Stimulated activated CD4-positive, alpha-beta T cell treated with anti-CD3 and anti-CD28 coated beads, Interleukin-1b, Interleukin-23, amount 100 ng/mL, for 1 hour (primary cell): ENCODE measurements at places on chromosomes 3 and 15.

- DNase-seq, result no peak
Measured at GRCh38 chr3:155664925-155665695, 79.8 kb downstream of the PLCH1 start.

DNA sequence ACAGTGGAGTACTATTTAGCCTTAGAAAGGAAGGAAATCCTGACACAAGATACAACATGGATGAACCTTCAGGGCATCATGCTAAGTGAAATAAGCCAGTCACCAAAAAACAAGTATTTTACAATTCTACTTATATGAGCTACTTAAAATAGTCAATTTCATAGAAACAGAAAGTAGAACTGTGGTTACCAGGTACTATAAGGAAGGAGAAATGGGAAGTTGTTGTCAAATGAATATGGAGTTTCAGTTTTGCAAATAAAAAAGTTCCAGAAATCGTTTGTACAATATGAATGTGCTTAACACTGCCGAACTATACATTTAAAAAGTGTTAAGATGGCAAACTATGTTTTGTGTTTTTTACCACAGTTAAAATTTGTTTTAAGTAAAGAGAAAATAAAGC lies 26.8 kb downstream of the TRANK1 start:
- no peak for DNase-seq

- no peak for DNase-seq
Measured at GRCh38 chr3:94912656-94913055, 849.8 kb downstream of the NSUN3 start.

DNA sequence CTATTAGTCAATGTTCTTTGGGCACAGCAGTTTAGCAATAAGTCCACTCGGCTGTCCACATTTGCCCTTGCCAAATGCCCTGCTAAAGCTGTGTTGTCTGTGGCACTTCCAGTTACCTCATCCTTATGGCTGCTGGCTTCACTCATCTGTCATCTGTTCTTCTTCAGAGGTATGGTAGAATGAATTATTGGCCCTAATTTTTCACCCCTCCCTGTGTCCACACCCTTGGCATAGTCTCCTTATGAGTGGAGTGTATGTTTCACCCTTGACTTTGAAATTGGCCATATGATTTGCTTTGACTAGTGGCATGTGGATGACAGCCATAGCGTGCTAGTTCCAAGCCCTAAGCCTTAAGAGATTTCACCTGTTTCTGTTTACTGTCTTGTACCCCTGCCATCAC lies 72.1 kb upstream of the EPHB1 start:
- no peak for DNase-seq

DNA sequence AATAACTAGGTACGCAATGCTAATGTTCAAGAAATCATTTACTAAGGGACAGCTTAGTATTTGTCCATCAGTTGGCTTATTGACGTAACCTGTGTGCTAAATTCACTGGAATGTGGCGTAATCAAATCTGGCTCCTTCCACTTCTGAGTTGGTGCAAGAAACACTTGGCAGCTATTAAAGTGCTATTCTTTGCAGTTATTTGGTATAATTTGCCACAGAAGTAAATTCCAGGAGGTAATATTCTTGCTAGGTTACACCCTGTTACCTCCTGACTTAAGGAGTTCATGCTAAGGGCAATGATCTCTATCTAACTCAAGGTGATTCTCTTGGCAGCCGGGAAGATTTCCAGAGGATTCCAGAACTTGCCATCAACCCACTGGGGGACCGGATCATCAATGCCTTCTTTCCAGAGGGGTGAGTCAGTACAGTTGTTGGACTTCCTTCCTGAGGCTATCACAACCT lies 25.5 kb downstream of the CHP1 start:
- no peak for DNase-seq

- DNase-seq, result no peak
Measured at GRCh38 chr3:176651622-176652021, 545.7 kb downstream of the TBL1XR1 start.

- DNase-seq, result no peak
Measured at GRCh38 chr3:54773271-54773670, 154.6 kb downstream of the LRTM1 start.

DNA sequence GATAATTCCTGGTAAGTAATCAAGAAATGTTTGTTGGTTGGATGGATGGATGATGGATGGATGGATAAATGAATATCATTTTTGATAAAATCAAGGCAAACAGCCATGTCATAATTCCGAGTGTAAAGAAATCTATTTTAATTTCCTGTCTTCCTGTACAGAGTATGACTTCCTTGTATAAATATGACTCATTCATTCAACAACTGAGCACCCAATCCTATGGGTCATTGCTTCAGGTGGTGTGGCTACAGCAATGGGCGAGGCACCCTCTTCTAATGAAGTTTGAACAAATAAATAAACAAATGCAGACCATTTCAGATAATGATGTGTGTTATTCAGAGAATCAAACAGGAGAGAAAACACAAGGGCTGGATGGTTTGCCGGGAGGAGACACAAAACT lies 198.7 kb downstream of the TNIK start:
- no peak for DNase-seq

- no peak for DNase-seq
Measured at GRCh38 chr3:196216089-196216564, at the start of gene SLC51A. Gene SLC51A, plus strand, starts transcription at chr3:196216534. Its CDS starts 179 bp downstream, at chr3:196216713.

- no peak for DNase-seq
Measured at GRCh38 chr3:2650746-2651145, 459.4 kb downstream of the IL5RA start.

DNA sequence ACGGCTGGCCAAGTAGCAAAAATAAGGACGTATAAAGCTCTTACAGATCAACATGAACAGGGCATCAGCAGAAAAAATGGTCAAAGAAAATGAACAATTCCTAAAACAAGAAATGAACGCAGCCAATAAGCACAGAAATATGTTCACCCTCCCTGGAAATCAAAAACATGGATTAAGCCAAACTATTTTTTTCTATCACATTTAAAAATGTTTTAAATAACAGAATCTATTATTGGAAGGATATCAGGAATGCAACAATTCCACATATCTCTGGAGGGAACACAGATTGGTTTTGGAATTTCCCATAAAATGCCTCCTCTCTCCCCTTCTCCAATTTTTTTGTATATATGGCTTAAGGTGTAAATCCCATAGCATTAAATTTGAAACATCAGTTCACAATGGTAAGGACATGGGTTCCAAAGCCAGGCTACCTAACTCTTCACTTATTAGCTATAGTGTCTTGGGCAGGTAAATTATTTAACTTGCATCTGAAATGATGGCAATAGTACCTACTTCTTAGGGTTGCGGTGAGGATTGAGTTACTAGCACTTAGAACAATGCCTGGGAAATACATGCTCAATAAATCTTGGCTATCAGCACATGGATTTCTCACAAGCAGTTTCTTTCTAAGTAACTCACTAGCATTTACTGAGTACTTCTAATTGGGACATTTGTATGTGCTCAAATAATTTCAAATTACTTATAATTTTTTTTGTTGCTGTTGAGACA lies 10.1 kb downstream of the UACA start:
- no peak for DNase-seq

- no peak for DNase-seq
Measured at GRCh38 chr3:24475925-24476324, 18.7 kb downstream of the THRB start.

GRCh38 chr15:76576523-76577279 lies 240.1 kb downstream of the ISL2 start:
- no peak for DNase-seq

DNA sequence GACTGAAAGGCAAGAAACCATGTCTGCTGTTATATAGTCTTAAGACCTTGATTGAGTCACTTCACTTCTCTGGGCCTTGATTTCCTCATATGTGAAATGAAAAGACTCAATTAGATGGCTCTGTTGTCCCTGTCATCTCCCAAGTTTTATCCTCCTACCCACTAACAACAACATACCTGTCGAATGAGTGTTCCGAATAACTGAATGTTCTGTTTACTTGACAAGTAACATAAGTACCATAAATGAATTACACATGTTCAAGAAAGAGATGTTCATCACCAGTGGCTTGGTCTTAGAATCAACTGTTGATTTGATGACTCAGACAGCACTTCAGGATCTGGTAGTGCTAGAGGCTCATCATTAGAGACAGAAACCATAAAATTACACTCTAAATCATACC lies 311.7 kb downstream of the VPS13C start:
- no peak for DNase-seq

DNA sequence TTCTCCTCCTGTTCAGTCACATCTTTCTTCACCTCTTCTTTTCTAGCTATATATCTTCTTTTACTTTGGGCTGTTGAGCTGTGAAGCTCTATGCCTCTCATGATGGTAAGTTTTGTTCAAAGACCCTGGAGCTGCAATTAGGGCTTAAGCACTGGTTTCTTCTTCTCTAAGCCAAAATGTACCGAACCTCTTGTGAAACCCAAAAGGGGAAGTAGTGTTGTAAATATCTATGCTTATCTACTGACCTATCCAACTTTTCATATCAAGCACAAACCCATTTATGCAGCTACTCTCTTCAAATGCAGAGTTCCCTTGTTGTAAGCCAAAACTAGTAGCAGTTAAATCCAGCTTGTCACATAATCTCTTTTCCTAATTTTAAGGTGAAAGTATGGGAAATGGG lies 123.6 kb upstream of the CD96 start:
- no peak for DNase-seq

DNA sequence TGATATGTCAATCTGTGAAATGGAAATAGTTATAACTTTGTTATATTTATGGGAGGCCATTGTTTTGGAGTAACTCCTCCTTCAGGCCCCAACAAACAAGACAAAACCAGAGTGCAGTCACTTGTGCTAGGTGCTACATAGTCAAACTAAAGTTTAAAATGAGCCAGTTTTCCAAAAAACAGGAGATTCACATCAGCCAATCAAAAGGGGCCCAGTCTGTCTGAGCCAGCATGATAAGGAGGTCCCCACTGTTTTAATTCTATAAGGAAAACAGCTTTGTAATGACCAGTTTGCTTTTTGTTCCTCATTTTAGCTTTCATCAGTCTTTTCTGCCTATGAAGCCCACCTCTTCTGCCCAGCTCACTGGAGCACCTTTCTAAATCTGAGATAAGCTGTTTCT lies 94.7 kb upstream of the SLC7A14 start:
- no peak for DNase-seq

GRCh38 chr15:25624504-25625177 lies 185.8 kb upstream of the UBE3A start:
- DNase-seq, result no peak

GRCh38 chr3:40718209-40718608 lies 193.4 kb downstream of the ZNF621 start:
- DNase-seq, result no peak

DNA sequence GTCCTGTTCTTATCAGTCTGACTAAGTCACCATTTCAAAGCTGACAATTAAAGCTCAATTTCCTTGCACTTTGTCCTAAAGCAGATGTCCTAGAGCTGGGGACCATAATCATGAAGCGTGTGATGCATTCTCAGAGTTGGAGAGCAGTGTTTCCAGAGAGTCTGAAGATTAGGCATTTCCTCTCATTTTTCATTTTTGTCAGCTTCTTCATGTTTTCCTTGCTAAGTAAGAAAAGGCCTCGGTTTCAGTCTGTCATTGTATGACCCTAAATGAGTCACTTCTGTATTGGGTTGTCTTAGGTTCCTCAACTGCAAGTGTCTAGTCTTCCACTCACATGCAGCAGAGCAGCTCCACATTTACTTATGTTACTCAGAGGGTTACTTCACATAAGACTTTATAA lies 257.2 kb upstream of the TPRG1 start:
- no peak for DNase-seq

DNA sequence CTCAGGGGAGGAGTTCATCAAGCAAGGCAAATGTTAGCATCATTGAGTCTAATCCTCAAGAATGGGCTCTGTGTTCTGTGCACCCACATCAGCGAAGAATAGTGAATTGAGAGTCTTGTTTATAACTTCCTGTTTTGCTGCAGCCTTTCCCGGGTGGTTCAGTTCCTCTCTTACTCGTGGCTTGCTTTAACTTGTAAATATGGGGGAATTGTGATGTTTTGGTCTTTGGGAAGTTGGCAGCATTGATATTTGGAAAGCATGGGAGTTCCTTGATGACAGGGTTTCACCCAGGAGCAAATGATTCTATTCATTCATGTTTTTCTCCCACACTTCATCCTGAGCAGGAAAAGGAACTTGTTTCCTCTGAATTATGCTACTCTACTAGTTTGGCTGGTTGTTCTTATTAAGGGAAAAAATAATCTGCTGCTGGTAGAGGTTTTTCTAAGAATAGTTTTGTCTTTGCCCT lies 40.4 kb downstream of the GPD1L start:
- DNase-seq, result no peak

- no peak for DNase-seq
Measured at GRCh38 chr15:49406352-49407118, 16.5 kb upstream of the FGF7 start.

DNA sequence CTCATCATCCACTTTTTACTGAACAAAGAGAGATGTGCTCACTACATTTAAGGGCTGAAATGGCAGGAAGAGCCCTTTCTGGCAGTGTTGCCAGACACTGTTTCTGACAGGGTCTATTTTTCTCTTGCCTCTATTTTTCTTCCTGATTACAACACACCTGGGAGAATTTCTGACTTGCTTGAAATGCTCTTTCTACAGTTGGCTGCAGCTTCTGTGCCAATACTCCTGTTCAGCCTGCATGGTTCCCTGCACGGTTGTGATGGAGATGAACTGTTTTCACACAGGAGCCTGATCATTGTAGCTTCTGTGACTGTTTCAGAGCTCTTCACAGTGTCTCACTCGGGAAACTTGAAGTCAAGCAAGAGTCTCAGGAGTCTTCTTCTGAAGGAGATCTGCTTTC lies 83.0 kb upstream of the DLG1 start:
- DNase-seq, result no peak

DNA sequence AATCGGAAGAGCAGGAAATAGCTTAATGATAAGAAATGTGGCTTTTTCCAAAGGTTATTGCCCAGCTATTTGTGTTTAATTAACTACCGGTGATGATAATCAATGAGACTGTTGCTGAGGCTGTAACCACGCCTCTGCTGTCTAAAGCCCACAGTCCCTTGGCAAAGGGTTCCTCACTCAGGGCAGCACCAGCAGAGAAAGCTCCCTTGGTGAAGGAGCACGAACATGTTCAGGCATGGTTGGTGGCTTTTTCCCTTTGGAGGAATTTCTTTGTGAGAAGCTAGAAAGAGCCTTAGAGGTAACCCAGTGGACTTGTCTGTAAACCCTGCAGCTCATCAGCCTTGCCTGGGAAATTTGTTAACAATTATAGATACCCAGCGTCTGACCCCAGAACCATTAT lies 7.5 kb upstream of the ST6GAL1 start:
- no peak for DNase-seq

DNA sequence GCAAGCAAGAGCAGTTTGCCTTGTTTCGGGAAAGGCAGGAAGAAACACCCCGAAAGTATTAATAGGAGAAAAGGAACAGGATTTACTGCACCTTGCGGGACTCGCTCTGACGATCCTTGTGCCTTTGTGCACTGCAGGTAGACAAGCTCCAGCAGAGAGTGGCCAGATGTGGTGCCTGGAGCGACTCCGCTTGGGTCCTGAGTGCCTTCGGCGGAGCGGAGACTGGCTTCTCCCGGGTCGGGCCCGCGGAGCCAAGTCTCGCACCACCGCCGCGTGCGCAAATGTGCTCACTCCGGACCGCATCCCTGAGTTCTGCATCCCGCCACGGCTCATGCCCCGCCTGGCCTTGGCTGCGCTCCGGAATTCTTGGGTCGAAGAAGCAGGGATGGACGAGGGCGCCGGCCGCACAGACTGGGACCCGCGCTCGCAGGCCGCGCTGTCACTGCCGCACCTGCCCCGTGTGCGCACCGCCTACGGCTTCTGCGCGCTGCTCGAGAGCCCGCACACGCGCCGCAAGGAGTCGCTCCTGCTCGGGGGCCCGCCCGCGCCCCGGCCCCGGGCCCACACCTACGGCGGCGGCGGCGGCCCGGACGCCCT lies 769 bp downstream of the C2CD4A start:
- no peak for DNase-seq
